KBM-7 (cell line): ENCODE measurements at places on chromosomes 11 and 22.

DNA sequence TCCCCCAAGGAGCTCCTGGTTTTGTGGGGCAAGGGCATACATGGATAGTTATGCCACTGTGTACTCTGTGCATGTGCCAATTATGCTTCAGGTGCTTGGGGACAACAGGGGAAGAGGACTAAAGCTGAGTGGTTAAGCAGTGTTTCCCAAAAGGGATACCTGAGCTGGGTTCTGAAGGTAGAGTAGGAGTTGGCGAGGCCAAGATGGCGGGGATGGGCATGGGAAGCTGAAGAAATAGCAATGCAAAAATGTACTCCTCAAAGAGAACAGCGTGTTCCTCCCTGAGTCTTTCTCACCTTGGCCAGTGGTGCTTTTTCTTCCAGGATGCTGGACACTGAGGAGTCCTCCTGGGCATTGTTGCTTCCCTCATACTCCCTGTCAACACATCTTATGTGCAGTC is 90.0 kb upstream of the LARGE1 start:
- no peak for DNase-seq

DNA sequence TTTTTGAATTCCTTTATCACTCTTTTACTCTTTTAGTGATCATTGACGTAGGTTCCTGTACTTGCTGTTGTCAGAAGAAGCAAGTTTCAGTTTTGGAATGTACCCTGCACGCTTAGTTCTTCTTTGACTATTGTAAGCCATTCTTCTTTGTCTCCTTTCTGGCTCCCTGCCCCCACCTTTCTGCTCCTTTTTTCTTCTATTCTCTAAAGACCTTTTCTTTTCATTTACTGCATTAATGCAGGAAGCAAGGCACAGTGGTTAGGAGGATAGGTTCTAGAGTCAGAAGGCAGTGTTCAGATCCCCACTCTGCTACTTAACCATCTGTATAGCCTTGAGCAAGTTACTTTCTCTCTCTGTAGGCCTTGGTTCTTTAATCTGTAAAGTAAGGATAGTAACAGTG is 33.7 kb upstream of the RAG2 start:
- DNase-seq = no peak

- no peak for DNase-seq
Observed at GRCh38 chr11:85889676-85890579, 34.7 kb downstream of the CCDC83 start.

DNA sequence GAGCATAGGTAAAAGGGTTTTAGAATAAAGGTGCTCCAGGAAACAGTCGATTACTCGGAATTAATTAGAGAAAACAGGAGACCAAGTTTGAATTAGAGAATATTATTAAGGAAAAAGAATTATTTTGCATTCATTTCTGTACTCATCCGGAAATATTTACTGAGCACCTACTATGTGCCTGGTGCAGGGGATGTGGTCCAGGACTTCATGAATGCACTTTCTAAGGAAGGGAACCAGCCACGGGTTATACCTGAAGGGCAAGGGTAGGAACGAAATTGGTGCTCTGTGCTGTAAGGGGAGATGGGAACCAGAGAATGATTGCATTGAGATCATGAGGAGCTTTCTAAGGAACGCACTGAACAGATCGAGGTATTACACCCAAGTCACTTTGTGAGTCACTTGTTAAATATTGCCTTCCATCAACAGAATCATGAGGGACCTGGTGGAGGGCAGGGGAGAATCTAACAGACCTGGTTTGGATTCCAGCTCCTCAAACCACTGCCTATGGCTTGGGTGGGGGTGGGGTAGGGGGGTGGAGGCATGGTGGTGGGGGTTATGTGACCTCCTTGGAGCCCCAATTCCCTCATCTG is 40.9 kb downstream of the C11orf96 start:
- no peak for DNase-seq

DNA sequence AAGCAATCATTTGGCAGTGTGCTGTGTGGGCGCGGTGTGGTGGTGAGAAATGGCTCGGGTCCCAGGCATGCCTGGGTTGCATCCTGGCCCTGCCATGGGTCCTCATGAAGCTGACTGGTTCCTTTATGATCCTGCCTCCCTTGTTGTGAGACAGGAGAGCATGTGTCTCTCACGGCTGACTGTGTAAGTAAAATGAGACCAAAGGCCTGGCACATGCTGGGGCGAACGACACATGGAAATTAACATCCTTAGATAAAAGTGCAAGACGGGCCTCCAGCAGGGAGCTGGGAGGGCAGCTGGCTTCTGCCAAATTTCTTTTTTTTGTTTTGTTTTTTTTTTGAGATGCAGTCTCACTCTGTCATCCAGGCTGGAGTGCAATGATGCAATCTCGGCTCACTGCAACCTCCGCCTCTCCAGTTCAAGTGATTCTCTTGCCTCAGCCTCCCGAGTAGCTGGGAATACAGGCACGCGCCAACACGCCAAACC is 9.4 kb upstream of the FBLN1 start:
- DNase-seq = no peak
